ENCODE measurements at places on chromosomes 7 and 10.
A peak's percentile ranks its signal among the peaks of the same experiment; 100 is the strongest.

GRCh38 chr10:48404646-48405045 is 98.2 kb downstream of the MAPK8 start:
- DNase-seq: no peak

DNA sequence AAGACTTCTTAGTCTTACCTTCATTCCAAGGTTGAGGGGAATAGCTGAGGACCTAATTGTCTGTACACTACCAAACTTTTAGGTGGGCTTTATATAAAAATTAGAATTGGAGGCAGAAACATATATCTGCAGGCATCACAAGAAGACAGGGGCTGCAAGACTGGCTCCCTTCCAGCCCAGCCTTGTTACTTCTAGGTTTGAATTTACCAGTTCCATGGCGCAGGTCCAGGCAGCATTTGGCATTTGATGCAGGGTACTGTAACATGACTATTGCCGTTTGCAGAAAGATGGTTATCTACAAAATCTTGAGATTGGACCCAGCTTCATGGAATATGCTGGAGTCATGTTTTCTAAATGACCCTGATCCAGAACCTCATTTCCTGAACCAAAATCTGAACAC is 105.4 kb upstream of the RHOBTB1 start:
- DNase-seq: no peak

- DNase-seq: no peak
Measured at GRCh38 chr10:86062198-86062550, 304.4 kb downstream of the GRID1 start.

- no peak for DNase-seq
Measured at GRCh38 chr7:2687338-2687869, 598 bp upstream of the AMZ1 start.

DNA sequence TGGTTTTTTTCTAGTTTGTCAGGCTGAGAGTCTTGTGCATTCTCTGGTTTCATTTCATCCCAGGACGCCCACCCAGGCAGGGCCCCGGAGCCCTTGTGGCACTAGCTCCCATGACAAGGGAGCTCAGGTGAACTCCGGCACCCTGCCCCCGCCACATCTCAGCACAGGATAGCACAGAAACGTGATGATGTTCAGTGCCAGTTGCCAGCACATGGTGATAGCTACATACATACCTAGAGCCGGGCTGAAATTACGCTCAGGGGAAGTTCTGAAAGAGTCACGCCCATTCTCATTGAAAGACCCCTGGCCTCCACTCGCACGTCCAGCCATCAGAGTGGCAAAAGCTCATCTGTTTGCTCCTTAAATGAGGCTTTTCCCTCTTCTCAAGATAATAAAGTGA is 273.7 kb downstream of the PTPRN2 start:
- peak; percentile 67 for DNase-seq

- no peak for DNase-seq
Measured at GRCh38 chr7:6166443-6166891, 106.0 kb downstream of the CYTH3 start.

GRCh38 chr7:137592232-137592896 is 248.8 kb upstream of the PTN start:
- DNase-seq: no peak

DNA sequence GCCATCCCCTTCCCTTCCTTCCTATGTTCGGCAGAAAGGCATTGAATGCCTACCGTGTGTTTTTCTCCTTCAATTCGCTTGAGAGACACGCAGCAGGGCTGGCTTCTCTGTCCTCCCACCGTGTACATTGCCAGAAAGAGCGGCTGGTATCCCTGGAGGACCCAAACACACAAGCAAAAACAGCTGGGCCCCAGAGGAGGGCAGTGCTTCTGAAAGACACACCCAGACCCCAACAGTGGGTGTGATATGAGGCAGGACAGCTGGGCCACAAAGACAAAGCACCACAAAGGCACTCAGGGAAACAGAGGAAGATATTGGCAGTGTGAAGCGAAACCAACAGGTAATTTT is 133.1 kb upstream of the SH2B2 start:
- DNase-seq: no peak

- no peak for DNase-seq
Measured at GRCh38 chr7:2166625-2167280, 66.0 kb downstream of the MAD1L1 start.

DNA sequence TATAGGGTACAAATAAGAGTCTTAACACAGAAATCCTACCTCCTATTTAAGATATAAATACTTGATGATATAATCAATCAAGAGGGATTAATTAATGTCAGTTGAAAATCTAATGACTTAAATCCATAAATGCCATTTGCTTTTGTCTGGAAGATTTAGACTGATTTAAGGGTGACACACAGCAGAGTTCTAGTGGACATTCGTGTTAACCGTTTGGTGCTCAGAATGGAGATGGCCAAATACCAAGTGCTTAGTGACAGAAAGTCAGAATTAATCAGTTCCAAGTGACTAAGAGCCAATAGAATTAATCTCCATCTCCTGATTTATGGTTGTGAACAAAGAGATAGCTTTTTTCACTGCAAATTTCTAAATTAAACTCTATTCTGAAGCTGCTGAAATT is 36.2 kb downstream of the NAMPT start:
- no peak for DNase-seq

DNA sequence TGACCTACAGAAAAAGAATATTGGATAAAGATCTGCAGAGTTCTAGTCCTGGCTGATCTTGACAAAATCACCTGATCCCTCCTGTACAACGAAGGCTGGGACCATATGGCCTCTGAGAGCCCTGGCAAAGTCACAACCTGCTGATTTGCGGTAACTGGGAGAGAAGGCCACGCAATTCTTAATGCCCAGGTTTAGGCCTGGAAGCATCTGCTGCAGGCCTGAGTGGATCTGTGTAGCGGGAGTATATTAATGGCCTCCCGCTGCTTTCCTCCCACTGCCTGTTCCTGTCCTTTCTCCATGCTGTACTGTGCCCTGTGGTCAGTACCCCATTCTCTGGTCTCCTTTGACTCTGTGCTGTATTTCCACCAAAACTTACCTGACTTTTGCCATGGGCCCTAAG is 24.2 kb downstream of the AKR1B1 start:
- no peak for DNase-seq

- DNase-seq: no peak
Measured at GRCh38 chr7:116984511-116984910, 31.2 kb downstream of the ST7 start.

DNA sequence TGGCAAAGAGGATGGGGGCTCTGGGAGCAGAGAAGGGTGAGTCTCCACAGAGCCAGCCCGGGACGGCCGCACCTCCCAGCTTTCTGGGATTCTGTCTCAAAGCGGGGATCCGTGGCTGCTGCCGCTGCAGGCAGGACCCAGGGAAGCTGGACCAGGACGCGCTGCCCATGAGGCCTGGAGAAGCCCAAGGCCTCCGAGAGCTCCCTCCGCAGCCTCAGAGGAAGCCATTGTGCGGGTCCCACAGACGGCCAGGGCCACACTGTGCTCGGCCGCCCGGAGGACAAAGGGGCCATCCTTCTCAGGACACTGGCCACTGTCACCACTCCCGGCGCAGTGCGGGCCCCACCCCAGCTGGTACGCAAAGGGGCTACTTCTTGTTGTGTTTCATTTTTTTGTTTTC is 79.3 kb upstream of the PDGFA start:
- no peak for DNase-seq

DNA sequence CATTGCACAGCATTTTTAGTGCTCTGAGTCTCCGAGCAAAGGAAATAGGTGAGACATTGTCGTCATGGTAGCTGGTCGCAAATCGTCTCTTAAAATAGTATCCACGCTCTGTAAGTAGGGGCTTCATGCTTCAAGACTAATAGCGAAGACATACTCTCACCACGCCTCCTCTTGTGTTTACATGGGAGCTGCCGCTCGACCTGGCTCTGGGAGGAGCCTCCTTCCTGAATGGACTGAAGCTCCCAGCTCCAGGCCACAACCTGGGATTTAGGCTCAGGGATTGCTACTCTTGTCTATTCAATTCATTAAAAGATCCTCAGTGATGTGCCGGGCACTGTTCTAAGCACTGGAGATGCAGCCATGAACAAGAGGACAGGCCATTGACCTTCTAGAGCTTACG is 196.1 kb upstream of the GALNT17 start:
- no peak for DNase-seq

DNA sequence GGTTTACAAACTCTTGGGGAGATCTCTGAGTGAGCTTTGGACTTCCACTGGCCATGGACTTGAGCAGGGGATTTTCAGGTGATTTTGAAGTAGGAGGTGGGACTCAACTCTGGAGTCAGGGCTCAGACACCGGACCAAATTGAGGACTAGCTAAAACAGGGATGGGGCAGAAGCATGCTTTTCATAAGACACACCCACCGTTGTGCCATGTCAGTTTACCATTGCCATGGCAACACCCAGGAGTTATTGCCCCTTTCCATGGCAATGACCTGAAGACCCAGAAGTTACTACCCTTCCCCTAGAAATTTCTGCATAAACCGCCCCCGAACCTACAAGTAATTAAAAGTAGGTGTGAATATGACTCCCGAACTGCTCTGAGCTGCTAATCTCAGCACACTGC is 320.7 kb downstream of the GRID1 start:
- DNase-seq: peak; percentile 37

GRCh38 chr7:68321776-68322496 is 1276.3 kb upstream of the AUTS2 start:
- DNase-seq: no peak

DNA sequence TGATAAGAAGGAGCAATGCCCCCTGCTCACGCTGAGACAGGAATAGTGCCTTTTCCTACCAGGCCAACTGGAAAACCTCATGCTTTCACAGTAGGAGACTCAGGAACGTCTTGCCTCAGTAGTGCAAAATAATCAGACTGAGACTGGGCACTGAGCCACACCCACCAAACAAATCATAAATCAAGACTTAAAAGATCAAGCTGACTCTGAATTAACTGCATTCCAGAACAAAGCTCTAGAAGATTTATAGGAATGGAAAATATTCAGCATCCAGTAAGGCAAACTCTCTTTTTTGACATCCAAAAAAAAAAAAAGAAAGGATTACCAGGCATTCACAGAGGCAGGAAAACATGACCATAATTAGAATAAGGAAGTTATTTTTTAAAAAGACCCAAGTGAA is 30.5 kb upstream of the SLC18A3 start:
- no peak for DNase-seq
